HFF-Myc (cell line): ENCODE measurements at places on chromosomes 4 and X.

DNA sequence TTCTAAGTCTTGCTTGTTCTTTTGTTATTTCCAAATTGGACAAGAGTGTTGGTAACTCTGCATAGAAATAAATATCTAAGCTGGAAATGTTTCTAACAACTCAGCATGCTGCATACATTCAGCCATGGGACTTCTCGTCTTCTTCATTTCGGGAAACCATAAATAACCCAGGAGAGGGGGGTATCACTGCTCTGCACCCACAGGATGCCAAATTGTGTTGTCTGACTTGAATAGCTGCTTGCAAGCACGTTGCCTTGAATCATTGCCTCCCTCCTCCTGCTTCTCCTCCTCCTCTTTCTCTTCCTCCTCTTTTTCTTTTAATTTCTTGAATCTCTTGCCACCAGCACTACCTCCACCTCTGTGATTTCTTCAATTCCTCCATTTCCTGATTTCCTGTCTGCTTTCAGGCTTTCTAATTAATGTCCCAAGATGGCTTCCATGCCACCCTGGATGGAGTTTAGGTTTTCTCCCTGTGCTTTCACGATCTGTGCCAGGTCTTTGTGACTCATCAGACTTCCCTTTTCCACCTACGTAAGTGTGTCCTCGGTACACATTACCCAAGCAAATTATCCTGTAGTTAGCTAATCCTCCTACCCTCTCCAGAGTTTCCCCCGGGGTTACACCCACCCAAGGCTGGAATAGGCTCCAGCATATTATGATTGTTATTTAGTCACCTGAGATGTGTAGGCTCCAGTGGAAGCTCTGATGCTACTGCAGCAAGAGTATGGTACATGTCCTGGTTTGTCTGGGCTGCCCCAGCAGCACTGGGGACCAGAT, 122.6 kb upstream of the VCX3B start:
- no peak for DNase-seq

GRCh38 chrX:16594490-16594889, 55.5 kb upstream of the S100G start:
- DNase-seq: no peak

- DNase-seq: no peak
Measured at GRCh38 chr4:83240379-83240875, 44.2 kb downstream of the COQ2 start.

DNA sequence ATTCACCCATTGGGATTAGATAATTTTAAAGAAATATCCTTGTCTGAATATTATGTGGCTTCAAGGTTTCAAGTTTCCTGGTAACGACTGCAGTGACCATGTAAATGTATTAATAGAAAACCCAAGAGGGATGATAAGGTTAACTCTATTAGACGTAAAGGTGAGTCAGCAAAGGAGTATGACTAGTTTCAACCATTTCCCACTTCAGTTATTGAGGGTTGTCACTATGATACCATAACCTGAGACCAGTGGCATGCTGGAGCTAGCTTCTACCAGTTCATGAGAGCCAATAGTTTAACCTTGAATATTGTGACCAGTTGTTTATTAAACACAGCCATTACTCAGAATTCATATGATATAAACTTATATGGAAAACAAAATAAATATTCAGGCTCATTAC, 270.1 kb downstream of the TMA16 start:
- DNase-seq: no peak

GRCh38 chr4:52825460-52826090, 36.5 kb upstream of the RASL11B start:
- DNase-seq: no peak

DNA sequence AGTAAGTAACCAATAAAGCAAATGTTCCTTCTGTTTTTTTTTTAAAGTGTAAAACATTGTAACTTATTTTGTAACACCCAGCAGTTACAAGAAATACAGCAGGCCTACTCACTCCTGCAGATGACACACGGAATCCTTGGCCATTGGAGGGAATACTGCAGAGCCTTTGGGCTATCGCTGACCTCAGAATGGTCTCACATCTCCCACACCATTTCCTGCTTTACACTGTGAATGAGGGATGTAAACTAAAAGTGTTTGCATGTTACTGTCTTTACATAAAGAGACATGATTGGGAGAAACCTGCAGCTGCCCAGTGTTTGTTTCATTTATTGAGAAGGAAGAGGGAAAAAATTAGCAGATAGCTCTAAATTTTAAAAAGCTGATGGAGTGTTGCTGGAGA, 64.1 kb downstream of the USP46 start:
- DNase-seq: no peak

GRCh38 chrX:41116948-41117347, 31.7 kb downstream of the USP9X start:
- DNase-seq: no peak

- no peak for DNase-seq
Measured at GRCh38 chr4:1784789-1785591, 8.1 kb upstream of the FGFR3 start.

DNA sequence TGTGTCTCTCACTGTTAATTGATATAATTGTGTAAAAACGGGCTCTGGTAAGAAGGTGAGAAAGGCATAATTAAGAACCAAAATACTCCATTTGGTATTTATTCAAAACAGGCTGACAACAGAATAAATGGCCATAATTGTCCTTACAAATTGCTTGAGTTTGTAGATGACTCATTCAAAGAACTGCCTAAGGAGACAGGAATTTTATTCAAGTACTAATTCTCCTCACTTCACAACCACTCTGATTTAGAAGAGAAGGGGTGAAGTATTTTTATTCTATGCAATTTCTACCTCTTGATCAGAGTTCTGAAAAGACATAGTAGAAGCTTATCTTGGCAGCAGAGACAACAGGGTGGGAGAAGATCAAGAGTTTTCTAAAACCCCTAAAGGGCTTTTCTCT, 43.1 kb downstream of the ATP11C start:
- DNase-seq: no peak

GRCh38 chrX:22467571-22467970, 194.9 kb downstream of the CBLL2 start:
- DNase-seq: no peak

DNA sequence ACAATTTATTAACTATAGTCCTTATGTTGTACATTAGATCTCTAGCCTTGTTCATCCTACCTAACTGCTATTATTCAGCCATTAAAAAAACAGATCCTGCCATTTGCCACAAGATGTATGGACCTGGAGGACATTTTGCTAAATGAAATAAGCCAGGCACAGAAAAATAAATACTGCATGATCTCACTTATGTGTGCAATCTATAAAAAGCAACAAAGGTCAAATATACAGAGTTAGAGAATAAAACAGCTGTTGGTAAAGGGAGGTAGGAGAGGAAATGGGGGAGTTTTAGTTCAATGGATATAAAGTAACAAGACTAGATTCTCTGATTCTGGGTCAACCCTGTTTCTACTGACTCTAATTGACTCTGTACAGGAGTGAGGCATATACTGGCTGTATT, 103.3 kb upstream of the FAM9C start:
- no peak for DNase-seq

DNA sequence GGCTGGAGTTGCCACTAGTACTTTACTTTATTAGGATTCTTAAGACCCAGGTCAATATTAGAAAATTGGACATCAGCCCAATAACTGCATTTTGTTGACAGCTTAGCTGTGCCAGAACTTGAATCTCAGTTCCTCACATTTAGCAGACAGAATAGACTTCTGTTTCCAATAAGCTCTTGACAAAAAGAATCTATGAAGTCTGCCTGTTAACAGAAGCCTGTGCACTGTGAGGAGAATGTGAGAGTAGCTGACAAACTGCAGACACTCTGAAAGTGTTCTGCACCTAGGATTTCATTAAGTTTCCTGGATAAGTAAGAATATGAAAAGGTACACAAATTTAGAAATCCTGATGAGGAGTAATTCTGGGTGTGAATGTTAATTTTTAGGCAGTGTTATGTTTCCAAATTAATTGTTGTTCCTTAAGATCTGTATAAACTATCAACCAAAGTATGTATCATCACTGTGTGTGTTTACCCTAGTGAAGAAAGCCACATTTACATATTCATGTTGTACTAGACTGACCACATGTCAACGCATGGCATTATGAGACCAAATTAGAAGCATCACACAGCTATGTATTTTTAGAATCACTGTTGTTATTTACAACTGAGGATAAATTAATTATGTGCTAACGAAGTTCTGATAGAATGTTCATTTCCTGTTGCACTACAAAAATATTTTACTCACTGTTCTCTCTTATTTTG, 756.4 kb upstream of the IGFBP7 start:
- DNase-seq: no peak

DNA sequence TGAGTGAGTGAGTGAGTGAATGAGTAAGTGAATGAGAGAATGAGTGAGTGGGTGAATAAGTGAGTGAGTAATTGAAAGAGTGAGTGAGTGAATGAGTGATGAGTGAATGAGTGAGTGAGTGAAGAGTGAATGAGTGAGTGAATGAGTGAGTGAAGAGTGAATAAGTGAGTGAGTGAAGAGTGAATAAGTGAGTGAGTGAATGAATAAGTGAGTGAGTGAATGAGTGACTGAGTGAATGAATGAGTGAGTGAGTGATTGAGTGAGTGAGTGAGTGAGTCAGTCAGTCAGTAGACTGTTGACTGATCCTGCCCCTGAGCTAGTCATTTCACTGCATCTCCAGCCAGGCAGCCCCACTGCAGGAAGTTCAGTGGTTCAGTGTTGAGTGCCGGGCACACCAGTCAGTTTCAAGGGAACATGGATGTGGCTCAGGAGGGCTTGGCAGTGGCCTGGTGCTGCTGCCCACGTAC, 228.4 kb upstream of the PSAPL1 start:
- no peak for DNase-seq

- no peak for DNase-seq
Measured at GRCh38 chrX:44844204-44844603, 383 bp downstream of the DUSP21 start.

DNA sequence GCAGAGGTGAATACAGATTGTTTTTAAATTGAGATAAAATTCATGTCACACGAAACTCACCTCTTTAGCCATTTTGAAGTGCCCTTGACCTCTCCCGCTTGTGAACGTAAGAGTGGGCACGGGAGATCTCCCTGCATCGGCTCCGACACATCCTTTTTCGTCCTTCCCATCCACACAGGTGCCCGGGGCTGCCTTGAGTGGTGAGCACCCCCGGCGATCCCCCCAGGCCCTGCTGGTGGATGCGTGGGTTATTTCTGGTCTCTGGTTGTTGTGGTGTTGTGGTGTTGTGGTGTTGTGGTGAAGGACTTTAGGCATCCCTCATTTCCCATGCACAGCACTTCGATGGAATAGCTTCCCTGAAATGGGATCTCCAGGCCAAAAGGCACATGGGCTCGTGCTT, 46.1 kb downstream of the PSAPL1 start:
- no peak for DNase-seq

GRCh38 chrX:130607431-130607830, 205.6 kb downstream of the RBMX2 start:
- DNase-seq: no peak

GRCh38 chrX:72545990-72546389, 26.7 kb downstream of the HDAC8 start:
- no peak for DNase-seq

- peak; percentile 76 for DNase-seq
Measured at GRCh38 chr4:170138580-170139194, 48.9 kb upstream of the AADAT start.

- DNase-seq: no peak
Measured at GRCh38 chrX:111052478-111052877, 43.5 kb upstream of the PAK3 start.

DNA sequence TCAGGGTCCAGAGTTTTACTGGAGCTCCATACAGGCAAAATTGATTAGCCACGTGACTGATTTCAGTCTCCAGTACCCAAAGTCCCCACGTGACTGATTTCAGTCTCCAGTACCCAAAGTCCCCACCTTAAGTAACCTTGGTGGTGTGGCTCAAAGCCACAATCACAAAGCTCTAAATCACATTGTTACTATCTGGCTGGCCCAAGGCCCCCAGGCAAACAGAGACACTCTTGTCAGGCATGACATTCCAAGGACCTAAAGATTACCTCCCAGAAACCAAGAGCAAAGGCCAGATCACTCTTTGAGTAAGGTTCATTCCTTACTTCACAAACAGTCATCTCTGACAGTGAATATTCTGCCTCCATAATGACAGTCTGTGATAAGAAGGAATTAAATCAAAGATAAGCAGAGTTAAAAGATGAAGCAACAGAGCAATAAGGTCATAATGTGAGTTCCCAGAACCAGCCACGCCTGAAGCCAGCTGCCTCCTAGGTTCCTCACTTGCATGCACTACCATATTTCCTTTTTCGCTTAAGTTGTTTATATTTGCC, 78.5 kb downstream of the ANXA3 start:
- no peak for DNase-seq

DNA sequence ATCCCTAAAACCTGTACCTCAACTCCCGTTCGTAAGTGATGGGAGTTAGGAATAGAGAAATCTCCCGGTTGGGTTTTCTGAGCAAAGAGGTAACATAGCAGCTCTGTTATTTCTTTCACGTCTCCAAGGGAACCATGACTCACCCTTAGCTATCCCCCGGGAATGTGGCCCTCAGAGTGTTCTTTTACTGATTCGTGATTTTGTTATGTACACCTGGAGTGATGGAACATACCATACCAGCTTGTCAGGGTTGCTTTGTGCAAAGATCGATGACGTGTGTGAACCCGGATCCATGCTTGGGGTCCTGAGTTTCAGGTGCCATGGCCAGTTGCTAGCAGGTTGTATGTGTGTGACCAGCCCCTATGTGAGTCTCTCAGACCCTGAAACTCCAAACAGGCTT, 52.6 kb downstream of the HPRT1 start:
- peak; percentile 36 for DNase-seq

- DNase-seq: no peak
Measured at GRCh38 chr4:172726001-172726423, 442.6 kb upstream of the GALNT7 start.

DNA sequence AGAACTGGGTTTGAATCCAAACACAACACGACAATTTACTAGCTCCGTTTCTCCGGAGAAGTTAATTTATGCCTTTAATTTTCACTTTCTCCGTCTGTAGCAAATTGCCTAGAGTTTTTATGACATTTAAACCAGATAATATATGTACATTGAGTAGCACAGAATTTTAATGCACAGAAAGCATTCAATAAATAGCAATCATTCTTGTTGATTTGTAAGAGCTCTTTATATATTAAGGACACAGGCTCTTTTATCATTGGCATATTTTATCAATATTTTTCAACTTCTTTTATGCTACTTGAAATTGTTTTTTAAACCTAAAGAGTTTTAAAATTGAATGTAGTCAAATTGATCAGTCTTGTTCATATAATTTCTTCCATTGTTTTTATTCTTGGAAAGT, 99.6 kb upstream of the PPP2R3B start:
- DNase-seq: no peak

- DNase-seq: no peak
Measured at GRCh38 chr4:16083241-16084191, at the start of gene PROM1. TSS of gene PROM1 (minus strand) at chr4:16084023. CDS start at chr4:16075906, 8,117 bp downstream.

DNA sequence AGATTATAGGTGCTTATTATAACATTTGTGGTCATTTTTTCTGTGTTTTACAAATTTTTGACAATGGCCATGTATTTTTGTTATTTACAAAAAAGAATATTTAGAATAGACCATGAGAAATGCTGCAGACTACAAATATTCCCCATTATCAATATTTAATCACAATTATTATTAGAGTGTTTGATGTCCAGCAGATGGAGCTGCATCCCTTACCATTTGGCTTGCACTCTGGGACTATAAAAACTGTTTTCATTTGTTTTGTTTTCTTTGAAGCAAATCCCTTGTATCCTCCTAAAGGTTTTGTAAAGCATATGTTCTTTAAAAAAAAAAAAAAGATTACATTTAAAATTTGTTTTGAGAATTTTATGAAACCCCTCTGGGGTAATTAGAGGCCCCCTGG, 85.6 kb upstream of the CXorf66 start:
- DNase-seq: no peak
